ENCODE measurements at places on chromosomes 4 and X. TPM values are rescaled to one million over a fixed set of nuclear protein-coding genes. Genes with fewer than 3 reads are reported as not detected.

Gene IGSF1
- 39.8 TPM for polyA plus RNA-seq

Gene TMEM35A
- 2.3 TPM for polyA plus RNA-seq

- DNase-seq: no peak
Observed at GRCh38 chrX:142446349-142446748, 241.3 kb upstream of the MAGEC2 start.

DNA sequence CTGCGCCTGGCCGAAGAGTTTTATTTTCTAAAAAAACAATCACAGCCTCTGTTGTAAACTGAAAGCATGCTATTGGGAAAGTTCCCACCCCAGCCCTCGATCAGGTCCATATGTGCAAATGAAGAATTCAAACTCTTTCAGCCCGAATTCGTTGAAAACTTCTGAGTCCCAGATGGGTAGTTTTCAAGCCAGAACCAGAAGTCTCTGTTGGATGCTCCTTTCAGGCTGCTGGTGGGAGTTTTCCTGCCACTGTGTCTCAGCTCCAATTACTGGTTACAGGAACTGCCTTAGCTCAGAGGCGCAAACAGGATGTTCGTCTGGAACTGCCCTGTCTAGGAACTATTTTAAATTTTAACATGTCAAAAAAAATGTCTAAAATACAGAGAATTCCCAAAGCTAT, 9.3 kb upstream of the ALG13 start:
- DNase-seq: peak; percentile 24

GRCh38 chr4:77652237-77652897, 46.7 kb downstream of the CXCL13 start:
- DNase-seq: no peak

DNA sequence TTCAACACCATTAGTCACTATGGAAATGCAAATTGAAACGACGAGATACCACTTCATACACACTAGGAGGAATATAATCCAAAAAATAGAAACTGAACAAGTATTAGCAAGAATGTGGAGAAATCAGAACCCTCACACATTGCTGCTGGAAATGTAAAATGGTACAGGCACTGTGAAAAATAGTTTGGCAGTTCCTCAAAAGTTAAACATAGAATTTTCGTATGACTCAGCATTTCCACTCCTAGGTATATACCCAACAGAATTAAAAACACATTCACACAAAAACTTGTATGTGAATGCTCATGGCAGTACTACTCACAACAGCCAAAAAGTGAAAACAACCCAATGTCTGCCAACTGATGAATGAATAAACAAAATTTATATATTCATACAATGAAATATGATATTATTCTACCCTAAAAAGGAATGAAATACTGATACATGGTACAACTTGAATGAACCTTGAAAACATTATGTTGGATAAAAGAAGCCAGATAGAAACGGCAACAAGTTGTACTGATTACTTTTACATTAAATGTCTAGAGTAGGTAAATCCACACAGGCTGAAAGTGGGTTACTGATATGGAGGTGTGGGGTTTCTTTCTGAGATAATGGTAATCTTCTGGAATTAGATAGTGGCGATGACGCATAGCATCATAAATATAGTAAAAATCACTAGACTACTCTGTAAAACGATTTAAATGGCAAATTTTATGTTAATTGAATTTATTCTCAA, 22.3 kb downstream of the TEC start:
- DNase-seq: peak; percentile 3

DNA sequence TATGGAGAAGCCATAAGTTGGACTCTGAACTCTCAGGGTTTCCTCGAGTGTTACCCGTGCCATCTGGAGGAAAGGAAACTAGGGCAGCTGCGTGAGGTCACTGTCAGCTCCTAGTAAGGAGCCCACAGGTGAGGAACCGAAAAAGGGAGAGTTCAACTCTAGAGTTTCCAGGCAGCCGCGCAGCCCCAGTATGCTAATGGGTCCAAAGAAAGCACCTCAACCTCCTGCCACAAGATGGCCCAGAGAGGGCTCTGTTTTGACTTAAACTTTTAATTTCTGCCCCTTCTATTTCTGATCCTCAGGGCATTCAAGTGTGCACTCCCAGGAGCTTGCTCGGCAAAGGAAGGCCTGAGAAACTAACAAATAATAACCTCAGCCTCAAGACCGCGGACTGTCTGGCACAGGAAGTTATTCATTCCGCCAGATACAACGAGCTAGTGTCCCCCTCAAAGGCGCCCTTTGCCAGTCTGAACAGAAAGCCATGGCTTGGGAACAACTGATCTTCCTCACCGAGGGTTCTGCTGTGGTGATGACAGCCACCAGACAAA, 13.9 kb downstream of the SCARB2 start:
- no peak for DNase-seq

DNA sequence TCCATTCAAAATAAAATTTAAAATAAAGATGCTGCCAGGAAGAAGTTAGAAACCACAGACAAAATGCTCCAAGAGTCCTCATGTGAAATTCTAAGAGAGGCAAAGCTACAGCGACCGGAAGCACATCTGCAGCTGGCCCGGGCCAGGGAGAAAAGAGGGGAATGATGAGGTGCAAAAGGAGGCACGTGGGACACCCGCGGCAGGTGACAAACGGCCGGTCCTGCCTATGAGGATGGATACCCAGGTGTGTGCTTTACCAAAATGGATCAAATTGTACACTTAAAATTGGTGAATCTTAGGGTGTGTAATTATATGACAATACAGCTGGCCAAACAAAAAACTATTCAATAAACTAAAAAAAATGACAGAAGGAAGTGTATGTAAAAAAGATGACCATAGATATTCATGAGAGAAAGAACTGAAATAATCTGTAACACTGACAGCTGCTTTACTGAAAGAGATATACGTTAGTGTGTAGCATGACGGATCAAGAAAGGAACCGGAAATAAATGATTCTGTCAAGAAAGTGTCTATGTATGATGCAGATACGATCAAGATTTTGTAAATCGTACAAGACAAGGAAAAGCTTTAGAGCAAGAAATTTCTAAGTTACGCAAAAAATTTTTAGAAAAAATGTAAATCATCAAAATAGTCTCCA, 29.5 kb downstream of the PPP2R3B start:
- no peak for DNase-seq

Gene CCDC110
- 1.9 TPM for polyA plus RNA-seq

DNA sequence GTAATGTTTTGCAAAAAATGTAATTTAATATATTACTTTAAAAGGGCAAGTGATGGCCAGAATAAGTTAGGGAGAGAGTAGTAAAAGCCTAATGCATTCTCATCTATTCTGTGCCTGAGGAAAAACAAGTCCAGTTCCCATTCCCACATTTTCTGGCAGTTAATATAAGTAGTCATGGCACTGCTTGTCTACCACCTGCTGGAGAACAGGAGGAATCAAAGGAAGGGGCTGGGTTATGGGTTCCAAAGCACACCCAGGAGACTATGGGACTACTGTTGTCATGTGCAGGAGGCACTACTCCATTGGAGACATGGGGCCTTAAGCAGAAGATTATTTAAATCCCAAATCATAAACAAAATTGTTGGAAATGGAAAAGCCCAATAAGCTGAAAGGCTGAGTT, 2618.6 kb downstream of the ARAP2 start:
- DNase-seq: no peak

Gene GABRE
- not detected for polyA plus RNA-seq

- DNase-seq: no peak
Observed at GRCh38 chr4:66522244-66522643, 852.0 kb upstream of the EPHA5 start.

Gene GPR173
- 6.4 TPM for polyA plus RNA-seq

GRCh38 chrX:87525771-87526229, 8.2 kb downstream of the KLHL4 start:
- no peak for DNase-seq
